ENCODE measurements at places on chromosomes 7 and 10. TPM values are rescaled to one million over a fixed set of nuclear protein-coding genes. Genes with fewer than 3 reads are reported as not detected.
A peak's percentile ranks its signal among the peaks of the same experiment; 100 is the strongest.

Gene NODAL
- total RNA-seq, result not detected

Gene SPDYE3
- not detected for total RNA-seq

Gene JCAD
- 0.91 TPM for total RNA-seq

DNA sequence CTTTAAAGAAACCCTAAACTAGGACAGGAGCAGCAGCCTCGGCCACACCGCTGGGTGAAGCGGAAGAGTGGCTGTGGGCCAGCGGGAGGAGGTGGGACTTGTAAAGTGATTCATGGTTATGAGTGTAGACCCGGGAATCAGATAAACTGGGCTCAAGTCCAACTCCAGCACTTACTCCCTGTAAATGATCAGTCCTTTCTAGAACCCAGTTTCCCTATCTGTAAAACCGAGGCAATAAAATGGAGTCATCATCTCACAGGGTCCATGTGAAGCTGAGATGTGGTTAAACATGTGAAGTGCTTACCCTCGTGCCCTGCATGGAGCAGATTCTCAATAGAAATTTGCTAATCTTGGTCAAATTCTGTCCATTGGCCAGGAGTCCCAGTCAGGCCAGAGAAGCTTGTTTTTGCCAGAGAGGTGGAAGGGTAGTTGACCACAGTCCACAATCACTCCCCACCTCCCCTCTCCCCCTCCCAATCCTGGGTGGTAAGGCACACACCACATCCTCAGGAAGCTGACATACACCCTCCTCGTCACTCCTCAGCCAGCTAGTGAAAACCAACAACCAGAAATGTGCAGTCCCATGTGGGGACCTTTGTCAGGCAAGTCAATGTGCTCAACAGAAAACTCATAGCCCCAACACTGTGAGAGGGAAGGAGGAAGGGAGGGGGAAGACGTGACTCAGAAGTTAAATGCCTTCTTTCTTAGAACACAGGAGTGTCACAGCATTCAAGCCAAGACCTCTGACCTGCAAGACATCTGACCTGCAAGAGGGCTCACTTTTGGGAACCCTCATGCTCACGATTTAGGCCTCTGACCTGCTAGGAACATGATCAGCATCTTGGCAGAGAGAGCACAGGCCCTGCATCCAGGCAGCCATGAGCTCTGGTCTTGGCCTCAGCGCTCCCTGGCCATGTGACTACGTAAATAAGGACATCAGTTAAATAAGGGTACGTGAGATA lies 145.1 kb downstream of the PLXNA4 start:
- peaks cover 5% of the 10 kb centered on the region for H3K4me1 ChIP-seq
- H3K4me3 ChIP-seq, result no peak overlapping the region
- no peak for DNase-seq
- no peaks in the 10 kb centered on the region for H3K27me3 ChIP-seq

DNA sequence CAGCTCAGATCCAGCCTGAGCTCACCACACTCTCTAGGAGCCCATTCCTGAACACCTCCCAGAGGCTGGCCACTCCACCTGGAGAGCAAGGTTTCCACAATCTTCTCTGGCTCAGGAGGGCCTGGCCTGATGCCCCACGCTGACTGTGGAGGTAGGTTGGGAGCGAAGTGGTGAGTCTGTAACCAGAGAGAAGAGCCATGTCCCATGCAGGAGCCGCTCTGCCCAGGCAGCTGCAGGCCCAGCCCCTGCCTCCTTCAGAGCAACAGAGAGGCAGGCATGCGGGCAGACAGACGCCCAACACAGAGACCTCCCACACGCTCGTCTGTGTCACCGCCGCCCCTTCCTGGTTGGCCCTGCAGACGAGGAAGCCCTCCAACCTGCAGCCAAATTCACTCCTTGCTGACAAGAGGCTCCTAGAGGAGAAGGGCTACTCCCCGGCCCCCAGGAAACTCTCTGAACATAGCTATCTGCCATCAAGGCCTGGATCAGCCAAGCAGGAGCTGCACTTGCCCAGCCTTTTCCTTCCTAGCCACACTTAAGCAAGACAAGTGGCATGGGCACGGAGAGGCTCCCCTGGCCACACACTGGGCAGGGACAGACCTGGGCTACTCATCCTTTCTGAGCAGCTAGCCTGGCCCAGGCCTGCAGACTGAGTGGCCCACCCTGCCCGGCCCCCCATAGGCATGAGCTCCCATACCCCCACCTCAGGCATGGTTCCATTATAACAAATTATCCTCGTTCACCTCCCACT lies 101.9 kb downstream of the GRID1 start:
- H3K27ac ChIP-seq, result no peak overlapping the region
- H3K36me3 ChIP-seq, result no peaks in the 10 kb centered on the region
- DNase-seq, result no peak
- H3K4me3 ChIP-seq, result no peak overlapping the region
- peaks cover 17% of the 10 kb centered on the region for H3K4me1 ChIP-seq

DNA sequence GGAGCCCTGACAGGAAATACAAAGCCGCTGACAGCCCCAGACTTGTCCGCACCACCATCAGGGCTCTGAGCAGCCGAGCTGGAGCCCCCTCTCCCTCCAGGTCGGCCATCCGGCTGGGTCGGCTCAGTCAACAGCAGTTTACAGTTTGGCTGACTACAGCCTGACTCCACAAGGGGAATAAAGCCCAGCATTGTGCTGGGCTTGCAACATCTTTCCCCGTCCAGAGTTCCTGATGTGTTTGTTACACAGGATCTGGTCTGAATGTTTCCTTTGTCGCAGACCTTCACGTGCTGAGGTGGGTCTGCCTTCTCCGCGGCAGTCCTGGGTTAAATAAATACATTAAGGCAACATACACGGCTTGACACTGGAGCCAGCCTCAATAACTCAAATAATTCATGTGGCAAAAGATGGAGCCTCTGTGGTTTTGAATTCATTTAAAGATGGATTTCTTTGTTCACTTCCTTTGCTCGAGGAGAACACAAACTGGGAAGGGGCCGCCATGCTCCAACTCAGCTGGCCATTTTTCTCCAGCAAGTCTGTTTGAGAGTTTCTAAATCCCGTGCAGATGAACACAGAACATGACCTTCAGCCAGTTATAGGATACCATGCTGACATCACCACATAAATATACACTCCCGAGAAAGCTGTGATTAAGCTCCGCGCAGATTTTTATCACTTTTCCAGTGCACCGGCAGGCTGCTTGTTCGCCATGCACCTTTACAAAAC lies 192.1 kb downstream of the WDR11 start:
- no peak overlapping the region for H3K4me3 ChIP-seq
- no peaks in the 10 kb centered on the region for H3K27me3 ChIP-seq
- no peaks in the 10 kb centered on the region for H3K4me1 ChIP-seq

DNA sequence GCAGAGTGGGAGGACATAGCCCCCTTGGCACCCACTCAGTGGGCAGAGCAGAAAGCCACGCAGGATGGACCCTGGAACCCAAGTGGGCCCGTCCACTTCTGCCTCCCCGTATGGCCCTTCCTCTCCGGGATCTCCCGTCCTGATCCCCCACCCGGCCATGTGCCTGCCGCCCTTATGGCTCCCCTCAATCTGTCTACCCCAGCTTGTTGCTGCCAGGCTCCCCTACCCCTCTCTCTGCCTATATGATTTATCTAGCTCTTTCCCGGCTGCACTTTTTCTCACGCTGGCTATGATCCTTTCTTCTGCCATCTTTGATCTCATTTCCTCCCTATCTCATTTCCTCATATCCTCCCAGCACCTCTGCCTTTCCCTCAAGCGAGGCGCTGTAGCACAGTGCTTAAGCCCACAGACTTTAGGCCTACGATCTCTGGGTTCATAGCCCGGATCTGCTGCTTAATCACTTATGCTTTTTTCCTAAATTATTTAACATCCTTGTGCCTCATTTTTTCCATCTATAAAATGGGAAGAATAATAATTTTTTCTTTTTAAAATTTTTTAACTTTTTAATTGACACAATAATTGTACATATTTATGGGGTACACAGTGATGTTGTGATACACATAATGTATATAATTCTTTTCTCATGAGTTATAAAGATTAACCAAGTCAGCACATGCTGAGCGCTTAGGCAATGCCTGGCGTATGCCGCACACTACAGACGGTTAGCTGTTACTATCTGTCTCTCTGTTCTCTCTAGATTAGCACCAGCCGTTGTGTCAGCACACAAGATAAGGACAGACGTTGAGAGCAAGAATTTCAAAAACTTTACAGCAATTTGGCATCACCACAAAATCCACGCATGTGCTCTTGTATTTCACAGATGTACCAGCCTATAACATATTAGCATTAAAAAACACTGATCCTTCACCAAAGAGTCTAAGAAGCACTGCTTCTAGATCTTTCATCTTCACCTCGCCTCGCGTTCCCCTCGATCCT lies 18.1 kb downstream of the KCNH2 start:
- peaks cover 7% of the 10 kb centered on the region for H3K4me1 ChIP-seq
- no peak overlapping the region for H3K4me3 ChIP-seq
- H3K27ac ChIP-seq, result no peak overlapping the region
- DNase-seq, result no peak
- H3K27me3 ChIP-seq, result no peaks in the 10 kb centered on the region

- H3K27ac ChIP-seq, result peak overlapping the region; percentile 66
- H3K36me3 ChIP-seq, result no peaks in the 10 kb centered on the region
- H3K4me1 ChIP-seq, result peaks cover 8% of the 10 kb centered on the region
- no peak for DNase-seq
- no peak overlapping the region for H3K4me3 ChIP-seq
- no peaks in the 10 kb centered on the region for H3K27me3 ChIP-seq
These were observed 38.2 kb downstream of the SMURF1 start for GRCh38 chr7:99105756-99106155.

GRCh38 chr7:70717553-70718329 lies 414.2 kb upstream of the GALNT17 start:
- H3K4me3 ChIP-seq, result no peak overlapping the region
- no peak for DNase-seq
- peaks cover 84% of the 10 kb centered on the region for H3K4me1 ChIP-seq
- no peaks in the 10 kb centered on the region for H3K27me3 ChIP-seq
- H3K36me3 ChIP-seq, result no peaks in the 10 kb centered on the region

Gene ADCY1
- total RNA-seq, result 0.40 TPM

GRCh38 chr7:101390901-101391301 lies 28.2 kb downstream of the COL26A1 start:
- DNase-seq, result no peak
- H3K4me3 ChIP-seq, result no peak overlapping the region
- H3K27me3 ChIP-seq, result no peaks in the 10 kb centered on the region
- H3K4me1 ChIP-seq, result no peaks in the 10 kb centered on the region
- no peaks in the 10 kb centered on the region for H3K36me3 ChIP-seq
- H3K27ac ChIP-seq, result no peak overlapping the region

Gene SPAM1
- total RNA-seq, result not detected

Gene UCMA
- total RNA-seq, result not detected

Gene FAM221A
- 7.4 TPM for total RNA-seq

Gene CTNNA3
- not detected for total RNA-seq

DNA sequence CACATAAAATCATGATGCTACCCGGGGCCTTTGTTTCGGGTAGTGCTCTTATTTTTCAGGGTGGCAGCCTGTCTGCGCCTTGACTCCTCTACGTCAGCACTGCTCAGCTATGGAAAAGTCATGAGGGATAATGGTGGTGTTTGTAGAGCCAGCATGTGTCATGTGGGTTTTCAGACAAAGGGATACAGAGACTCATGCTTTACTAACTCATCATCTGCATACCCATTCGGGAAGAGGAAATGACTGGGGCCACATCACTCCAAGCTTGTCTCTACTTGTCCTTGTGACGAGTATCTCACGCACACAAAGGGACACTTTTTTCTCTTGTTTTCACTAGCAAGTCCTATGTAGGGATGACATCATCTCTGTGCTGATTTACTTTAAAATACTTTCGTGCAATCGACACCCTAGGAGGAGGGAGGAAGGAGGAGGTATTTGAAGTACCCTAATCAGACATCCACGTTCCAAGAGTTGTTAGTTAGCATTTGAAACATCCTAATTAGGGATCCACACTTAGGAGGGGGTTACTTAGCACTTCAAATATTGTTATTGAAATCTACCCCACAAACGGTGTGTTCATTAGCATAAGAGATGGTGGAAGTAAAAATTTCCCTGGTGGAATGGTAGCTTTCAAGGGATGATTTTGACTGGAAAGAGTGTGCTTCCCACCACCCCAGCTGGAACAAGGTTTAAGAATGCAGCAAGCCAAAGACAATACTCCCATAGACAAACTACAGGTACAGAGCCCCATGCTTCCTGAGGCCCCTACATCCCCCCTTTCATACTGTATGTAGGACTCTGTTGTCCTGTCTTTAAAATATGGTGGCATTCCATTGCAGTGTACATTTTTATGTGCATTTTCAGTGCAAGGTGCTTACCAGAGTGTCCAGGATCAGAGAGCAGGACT lies 52.0 kb downstream of the THNSL1 start:
- no peaks in the 10 kb centered on the region for H3K36me3 ChIP-seq
- no peaks in the 10 kb centered on the region for H3K27me3 ChIP-seq
- no peak overlapping the region for H3K4me3 ChIP-seq

DNA sequence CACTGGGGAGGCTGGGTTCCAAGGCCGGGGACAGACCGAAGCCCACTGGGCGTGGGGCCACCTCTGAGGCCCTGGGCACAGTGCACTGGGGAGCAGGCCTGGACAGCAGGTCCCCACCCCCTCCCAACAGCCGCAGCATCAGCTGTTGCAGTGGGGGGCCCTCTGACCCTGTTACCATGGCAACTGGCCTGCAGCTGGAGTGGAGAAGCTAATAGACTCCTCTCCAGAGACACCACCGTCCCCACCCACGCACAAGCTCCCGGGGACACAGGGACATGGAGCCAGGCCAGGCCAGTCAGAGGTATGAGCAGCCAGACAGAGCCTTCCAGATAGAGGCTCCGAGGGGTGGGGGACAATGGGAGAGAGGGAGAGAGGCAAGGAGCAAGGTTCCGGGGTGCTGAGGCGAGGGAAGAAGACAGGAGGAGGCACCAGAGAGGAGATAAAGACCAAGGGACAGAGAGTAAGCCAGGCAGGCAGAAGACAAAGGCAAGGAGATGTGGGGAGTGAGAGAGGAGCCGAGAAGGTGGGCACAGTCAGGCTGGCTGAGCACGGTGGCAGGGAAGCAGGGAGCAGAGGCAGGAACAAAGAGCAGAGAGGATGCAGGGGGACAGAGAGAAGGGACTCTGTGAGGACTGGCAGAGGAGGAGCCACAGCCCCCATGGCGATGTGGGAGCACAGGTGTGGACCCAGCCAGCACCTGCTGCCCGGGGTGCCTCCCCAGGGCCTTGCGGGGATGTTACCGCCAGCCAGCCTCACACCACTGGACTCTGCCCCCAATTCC lies 6.7 kb downstream of the KCNH2 start:
- H3K36me3 ChIP-seq, result no peaks in the 10 kb centered on the region
- no peak for DNase-seq
- no peak overlapping the region for H3K4me3 ChIP-seq
- no peak overlapping the region for H3K27ac ChIP-seq
- peaks cover 3% of the 10 kb centered on the region for H3K27me3 ChIP-seq
- H3K4me1 ChIP-seq, result peaks cover 60% of the 10 kb centered on the region

- H3K4me1 ChIP-seq, result peaks cover 19% of the 10 kb centered on the region
- H3K27ac ChIP-seq, result no peak overlapping the region
- no peak overlapping the region for H3K4me3 ChIP-seq
- H3K36me3 ChIP-seq, result no peaks in the 10 kb centered on the region
These were observed 4.6 kb upstream of the INPP5A start for GRCh38 chr10:132532749-132533560.

GRCh38 chr7:16963044-16963443 lies 81.3 kb upstream of the AGR3 start:
- DNase-seq, result no peak
- no peak overlapping the region for H3K4me3 ChIP-seq
- no peaks in the 10 kb centered on the region for H3K36me3 ChIP-seq
- H3K4me1 ChIP-seq, result no peaks in the 10 kb centered on the region
- H3K27me3 ChIP-seq, result no peaks in the 10 kb centered on the region
- H3K27ac ChIP-seq, result no peak overlapping the region

Gene AS3MT
- total RNA-seq, result 3.4 TPM

Gene GATAD1
- 13.7 TPM for total RNA-seq

- peak overlapping the region; percentile 100 for H3K27ac ChIP-seq
- H3K4me3 ChIP-seq, result peak overlapping the region; percentile 87
- DNase-seq, result no peak
These were observed 561 bp upstream of the HNRNPF start for GRCh38 chr10:43409385-43410109.

All from esophagus squamous epithelium (tissue), 5 donors.